Memory B cell (primary cell): ENCODE measurements at places on chromosomes 12 and 14.

DNA sequence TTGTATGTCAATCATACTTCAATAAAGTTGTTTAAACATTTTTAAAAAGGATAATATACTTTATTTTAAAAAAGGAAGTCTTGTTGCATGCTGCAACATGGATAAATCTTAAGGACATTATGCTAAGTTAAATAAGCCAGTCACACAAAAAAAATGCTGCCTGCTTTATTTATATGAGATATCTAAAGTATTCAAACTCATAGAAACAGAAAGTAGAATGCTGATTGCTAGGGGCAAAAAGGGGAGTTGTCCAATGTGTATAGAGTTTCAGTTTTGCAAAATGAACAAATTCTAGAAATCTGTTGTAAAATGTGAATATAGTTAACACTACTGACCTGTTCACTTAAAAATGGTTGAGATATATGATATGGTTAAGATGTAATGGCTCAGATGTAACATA is 8.7 kb downstream of the KLRC4 start:
- DNase-seq, result no peak

DNA sequence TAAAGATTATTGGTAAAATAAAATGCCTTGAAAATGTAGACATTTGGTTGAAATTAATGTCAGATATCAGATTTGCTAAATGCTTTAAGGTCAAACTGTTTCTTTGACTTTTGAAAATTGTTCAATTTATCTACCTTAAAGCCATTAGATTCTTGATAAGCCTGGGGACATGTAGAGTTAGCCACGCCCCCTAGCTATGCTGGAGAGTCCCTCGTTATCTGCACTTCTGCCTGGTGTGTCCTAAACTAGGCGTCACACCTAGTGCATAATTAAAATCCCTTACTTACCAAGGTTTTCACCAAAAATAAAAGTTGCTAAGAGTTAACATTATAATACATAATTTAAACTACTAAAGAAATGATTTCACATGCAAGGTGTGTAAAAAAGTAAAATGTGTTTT is 79.5 kb downstream of the EGLN3 start:
- DNase-seq, result no peak

DNA sequence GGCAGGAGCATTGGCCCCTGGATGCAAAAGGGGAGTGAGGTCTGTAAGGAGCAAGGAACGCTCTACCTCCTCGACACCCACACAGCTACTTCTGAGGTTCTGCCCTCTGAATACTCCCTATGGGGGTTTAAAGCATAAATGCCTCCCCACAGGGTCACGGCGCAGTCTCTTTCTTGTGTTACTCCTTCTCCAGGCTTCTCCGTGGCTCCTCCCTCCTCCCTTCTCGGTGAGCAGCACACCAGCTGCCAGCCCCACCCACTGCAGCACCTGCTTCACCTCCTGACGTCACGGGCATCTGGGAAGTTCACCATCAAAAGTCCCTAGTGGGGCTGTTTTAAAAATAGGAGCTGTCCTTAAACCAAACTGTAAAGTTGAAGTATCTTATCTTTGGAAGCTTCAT is 67.3 kb downstream of the SPTB start:
- peak; percentile 40 for DNase-seq

GRCh38 chr12:111271674-111272418 is 97.0 kb downstream of the PHETA1 start:
- DNase-seq, result no peak

DNA sequence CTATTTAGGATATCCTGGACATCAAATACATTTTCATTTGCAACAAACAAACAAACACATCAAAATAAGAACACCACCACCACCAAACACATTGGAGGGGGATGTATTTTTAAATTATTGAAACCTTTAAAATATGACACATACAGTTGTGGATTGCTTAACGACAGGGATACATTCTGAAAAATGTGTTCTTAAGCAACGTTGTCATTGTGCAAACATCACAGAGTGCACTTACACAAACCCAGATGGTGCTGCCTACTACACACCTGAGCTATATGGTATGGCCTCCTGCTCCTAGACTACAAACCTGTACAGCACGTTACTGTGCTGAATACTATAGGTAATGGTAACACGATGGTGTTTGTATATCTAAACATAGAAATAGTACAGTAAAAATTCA is 19.4 kb downstream of the PYGL start:
- no peak for DNase-seq

- DNase-seq, result peak; percentile 28
Measured at GRCh38 chr14:92456215-92457015, 57.2 kb upstream of the RIN3 start.

GRCh38 chr12:90679674-90680073 is 275.3 kb downstream of the CCER1 start:
- DNase-seq, result no peak

GRCh38 chr12:30989754-30990153 is 63.2 kb downstream of the TSPAN11 start:
- DNase-seq, result no peak

- DNase-seq, result no peak
Measured at GRCh38 chr14:68929623-68930307, 49.3 kb downstream of the ACTN1 start.

GRCh38 chr12:4932576-4932975 is 22.9 kb downstream of the KCNA1 start:
- no peak for DNase-seq

DNA sequence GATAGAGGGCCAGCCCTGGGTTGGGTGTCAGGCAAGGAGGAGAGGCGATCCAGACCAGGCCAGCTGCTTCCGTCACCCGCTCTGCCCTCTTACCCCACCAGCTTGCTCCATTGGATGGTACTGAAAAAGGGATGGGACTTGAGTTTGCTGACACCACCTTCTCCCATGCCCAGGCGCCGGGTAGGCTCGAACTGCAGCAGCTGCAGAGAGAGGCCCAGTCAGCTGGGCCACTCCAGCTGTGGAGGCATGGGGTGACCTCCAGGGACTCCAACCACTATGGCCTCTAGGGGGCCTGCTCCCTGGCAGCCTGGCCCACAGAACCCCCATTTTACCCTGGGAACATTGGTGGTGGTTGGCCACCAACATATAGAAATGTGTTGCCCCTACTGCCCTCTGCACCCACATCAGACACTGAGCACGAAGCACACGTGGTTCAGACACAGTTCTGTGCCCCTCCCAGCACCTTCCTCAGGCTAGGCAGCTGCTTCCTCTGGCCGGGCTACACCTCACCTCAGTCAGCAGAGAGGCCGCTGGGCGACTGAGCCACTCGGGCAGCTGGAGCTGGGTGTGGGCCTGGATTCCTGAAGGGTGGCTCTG is 16.0 kb downstream of the RPS6KL1 start:
- DNase-seq, result no peak

DNA sequence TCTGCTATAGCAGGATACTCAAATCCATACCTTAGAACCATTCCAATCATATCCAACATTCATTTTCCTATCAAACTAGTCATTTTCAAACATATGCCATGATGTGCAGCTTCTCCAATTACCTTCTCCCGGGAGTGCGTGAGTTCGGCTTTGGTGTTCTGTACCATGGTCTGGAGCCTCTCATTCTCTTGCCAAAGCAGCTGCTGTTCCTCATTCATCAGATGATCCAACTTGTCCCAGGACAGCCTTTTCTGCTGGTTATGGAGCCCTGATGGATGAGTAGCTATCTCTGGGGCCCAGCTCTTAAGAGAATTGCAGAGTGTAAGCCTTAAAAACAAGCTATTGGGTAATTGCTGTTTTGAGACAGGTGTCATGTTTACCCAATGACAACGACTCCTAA is 71.1 kb upstream of the SAV1 start:
- DNase-seq, result no peak

GRCh38 chr14:99146616-99147365 is 125.2 kb downstream of the BCL11B start:
- DNase-seq, result no peak

DNA sequence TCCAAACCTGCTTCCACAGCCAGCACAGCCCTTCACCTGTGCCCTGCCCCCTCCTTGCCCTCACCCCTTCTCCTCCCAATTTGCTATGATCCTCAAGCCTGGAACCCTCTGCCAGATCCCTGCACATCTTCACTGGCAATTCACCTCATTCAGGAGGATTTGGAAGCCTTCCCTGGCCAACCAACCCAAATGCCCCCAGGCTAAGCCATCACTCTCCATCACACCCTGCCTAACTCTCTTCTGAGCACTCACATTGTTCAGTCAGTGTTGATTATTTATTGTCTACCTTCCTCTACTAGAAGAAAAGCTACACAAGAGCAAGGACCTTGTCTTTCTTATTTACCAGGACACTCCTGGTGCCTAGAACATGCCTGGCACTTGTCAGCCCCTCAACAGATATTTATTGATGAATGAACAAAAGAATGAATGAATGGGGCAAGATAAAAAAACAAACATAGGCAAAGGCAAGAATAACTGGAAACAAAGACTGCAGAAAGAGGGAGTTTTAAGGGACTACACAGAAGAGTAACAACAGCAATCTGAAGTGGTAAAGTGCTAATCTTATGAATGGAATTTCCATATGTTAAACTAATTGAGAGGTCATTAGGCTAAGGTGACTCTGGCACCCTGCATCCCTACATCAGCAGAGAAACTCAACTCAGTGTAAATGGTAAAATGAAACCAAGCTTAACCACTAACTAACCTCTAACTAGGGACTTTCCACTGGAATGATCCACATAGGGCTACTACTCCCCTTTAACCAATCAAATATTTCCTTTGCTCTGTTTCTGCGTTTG is 33.4 kb downstream of the TMTC1 start:
- DNase-seq, result no peak

DNA sequence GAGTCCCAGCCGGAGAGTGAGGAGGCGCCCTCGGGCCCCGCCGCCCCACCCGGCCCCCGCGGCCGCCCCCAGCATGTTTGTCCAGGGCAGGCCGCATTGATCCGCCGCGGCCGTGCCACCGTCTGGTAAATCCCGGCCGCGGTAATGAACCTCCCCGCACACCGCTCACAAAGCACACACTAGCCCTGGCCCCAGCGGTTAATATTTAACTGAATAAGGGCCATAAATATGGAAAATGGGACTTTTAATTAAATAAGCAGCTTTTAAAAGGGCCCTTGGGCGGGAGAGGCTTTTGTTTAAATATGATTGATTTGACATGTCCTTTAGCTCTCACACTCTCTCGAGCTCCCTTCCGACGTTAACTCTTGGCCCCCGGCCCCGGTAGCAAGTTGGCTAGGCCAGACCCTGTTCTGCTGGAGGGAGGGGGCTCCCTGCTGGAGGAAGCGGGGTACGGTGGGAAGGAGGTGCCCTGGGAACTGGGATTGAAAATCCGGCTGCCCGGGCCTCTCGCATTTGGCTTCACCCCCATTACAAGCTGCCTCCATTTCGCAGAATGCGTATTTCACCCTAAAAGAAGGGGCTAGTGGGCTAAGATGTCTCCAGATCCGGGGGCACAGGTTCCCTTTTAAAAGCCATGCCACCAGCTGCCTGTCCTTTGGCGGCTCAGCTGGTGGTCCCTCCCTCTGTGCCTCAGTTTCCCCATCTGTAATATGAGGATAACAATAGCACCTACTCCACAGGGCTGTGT is 199.8 kb downstream of the RBM19 start:
- no peak for DNase-seq

GRCh38 chr12:2959192-2959504 is at the start of gene TEAD4:
TEAD4 (plus strand) TSS chr12:2959397.
- DNase-seq, result no peak

- DNase-seq, result no peak
Measured at GRCh38 chr14:53929871-53930715, 26.5 kb downstream of the BMP4 start.

DNA sequence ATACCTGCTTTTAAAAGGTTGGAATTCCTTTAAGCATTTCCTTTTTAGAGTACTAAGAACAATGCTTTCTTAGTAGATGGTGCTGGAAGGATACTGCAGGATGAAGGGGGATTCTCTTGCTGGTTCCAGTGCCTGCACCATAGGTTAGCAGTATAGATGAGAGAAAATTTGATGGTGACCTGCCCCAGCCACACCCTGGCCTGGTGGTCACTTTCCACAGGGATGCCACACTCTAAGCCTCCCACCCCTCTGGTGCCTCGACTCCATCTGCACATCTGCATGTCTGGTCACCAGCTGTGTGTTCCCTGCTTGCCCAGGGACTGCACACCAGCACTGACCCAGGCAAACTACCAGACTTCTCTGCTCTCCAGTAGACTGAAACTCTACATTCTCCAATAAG is 19.1 kb downstream of the SLC2A3 start:
- no peak for DNase-seq

GRCh38 chr14:96189281-96189711 is 15.3 kb upstream of the BDKRB2 start:
- no peak for DNase-seq

- no peak for DNase-seq
Measured at GRCh38 chr12:633731-634130, 29.5 kb downstream of the NINJ2 start.

GRCh38 chr12:115998794-115999478 is 278.6 kb downstream of the MED13L start:
- DNase-seq, result no peak

DNA sequence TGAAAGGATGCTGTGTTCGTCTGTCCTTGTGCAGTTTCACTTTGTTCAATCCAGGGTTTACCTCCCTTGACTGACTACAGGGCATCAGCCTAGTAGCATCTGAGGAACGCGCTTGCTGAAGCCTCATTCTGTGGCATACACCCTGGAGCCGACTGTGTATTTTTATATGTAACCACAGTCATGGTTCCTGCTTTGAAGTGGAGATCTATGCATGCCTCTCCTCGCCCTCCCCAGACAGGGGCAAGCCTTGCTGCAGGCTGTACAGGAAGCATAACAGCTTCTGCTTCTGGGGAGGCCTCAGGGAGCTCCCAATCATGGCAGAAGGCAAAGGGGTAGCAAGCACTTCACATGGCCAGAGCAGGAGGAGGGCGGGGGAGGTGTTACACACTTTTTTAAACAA is 262.1 kb downstream of the BCL11B start:
- no peak for DNase-seq

DNA sequence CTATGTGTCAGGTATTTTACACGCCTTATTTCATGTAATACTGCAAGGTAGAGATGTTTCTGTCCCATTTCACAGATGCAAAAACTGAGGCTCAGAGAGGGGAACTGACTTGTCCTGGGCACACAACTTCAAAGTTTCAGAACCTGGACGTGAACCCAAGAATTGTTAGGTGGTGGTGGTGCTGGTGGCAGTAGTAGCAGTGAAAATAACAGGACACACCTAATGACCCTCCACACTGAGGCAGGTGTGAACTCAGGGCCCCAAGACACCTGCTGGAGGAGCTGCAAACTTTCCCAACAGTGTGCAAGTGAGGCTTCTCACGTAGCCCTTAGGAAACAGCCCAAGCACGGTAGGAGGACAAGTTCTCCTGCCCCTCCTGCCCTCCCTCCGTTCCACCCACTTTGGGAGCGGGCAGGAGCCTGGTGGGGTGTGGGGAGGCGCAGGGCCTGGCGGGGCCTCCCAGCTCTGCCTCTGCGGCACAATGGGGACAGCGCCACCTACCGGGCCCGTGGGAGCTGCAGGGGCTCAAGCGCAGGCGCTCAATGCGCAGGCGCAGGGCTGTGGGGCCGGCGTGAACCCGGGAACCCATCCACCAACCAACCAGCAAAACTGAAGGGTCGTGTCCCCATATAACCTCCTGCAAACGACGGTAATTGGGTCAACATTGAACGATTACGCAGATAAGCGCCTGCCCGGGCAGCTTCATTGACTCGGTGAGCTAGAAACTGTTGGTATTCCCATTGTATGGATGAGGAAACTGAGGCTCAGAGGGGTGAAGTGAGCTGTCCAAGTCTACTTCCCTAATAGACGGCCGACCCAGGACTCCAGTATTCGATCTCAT is 12.0 kb upstream of the TRPV4 start:
- DNase-seq, result peak; percentile 91

- no peak for DNase-seq
Measured at GRCh38 chr14:62654641-62655040, 390.6 kb downstream of the KCNH5 start.
